EL (cell line): ENCODE measurements at places on chromosomes 5 and 9.

GRCh38 chr5:172754596-172755356 is 16.2 kb downstream of the DUSP1 start:
- DNase-seq, result no peak

DNA sequence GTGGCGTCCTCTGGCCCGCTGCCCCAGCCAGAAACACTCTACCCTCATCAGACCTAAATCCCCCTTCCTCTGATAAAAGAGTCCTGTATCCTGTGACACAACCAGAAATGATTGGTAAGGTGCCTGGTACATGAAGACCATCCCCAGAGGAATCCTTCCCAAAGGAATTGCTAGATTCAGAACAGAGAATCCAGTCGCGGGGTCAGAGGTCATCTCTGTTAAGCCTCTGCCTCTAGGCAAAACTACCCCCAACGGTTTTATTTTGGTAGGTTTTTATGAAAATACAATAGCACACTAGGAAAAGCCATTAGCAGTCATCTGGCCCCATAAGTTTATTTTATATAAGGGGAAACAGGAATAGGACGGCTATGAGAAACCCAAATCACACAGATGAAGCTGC is 102.4 kb upstream of the HAND1 start:
- no peak for DNase-seq

GRCh38 chr9:26125693-26126092 is 447.4 kb upstream of the TUSC1 start:
- DNase-seq, result no peak

DNA sequence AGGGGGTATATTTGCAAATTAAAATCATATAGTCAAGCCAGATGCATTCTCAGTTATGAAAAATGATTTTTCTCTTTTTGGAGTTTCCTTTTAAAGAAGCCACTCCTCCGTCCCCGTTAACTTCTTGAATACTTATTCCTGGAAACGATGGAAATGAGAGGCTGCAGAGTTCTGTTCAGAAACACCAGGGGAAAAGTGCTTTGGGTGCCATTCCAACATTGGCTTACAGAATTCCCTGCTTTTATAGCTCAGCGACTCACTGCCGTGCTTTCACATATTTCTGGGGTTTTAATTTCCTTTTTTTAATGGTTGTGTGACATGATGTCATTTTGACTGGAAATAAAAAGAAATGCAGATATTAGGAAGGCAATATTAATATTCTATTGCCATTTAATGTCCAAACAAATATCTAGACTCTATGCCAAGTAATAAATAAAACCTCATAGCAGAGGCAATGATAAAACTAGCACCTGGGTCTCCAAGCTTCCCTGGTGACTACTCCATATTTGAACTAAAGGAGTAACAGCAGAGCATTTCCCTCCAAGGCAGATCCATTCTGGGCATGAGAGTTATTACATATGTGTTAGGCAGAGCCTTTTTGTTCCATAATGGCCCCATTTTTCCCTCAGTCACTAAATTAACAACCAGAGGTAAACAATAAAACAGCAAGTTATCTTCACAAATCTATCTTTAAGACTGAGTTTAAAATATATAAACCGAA is 363.4 kb downstream of the EBF1 start:
- no peak for DNase-seq

GRCh38 chr9:78958892-78959291 is 612.9 kb upstream of the TLE4 start:
- DNase-seq, result no peak

GRCh38 chr5:54062958-54063357 is 247.4 kb downstream of the ARL15 start:
- peak; percentile 91 for DNase-seq

GRCh38 chr5:77065256-77065655 is 21.8 kb downstream of the ZBED3 start:
- no peak for DNase-seq

DNA sequence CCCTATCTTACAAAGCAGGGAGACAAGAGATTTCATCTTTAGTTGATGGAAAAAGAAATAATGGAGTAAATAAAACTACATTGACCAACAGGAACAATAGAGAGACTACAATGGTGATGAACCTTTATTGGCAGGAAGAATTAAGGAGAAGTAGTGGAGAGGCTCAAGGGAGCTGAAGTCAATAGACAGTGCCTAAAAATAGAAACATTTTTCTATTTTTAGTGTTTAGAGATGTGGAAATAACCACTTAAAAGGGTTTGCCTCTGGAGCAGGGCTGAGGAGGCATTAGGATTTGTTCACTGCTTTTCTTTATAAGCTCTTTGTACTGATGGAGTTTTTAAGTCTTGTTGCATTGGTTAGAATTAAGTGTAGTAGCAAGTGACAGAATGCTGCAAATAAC is 98.4 kb upstream of the ERCC6L2 start:
- DNase-seq, result no peak

DNA sequence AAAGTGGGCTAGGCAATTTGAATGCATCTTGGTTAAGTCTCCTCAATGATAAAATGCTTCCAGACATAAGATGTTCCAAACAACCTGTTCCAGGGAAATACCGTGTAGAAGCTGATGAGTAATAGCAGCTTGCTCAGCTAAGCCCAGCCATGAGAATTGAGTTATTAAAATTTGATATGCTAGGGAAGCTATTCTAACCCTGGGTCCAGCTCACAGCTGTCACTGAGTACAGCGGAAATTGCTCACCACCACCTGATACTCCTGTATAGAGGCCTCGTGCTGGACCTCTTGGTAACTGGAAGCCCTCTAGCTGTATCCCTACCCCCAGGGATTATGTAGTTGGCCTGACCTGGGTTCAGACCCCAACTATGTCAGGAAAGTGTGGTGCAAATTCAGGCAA is 521.3 kb upstream of the TRPC7 start:
- DNase-seq, result no peak

DNA sequence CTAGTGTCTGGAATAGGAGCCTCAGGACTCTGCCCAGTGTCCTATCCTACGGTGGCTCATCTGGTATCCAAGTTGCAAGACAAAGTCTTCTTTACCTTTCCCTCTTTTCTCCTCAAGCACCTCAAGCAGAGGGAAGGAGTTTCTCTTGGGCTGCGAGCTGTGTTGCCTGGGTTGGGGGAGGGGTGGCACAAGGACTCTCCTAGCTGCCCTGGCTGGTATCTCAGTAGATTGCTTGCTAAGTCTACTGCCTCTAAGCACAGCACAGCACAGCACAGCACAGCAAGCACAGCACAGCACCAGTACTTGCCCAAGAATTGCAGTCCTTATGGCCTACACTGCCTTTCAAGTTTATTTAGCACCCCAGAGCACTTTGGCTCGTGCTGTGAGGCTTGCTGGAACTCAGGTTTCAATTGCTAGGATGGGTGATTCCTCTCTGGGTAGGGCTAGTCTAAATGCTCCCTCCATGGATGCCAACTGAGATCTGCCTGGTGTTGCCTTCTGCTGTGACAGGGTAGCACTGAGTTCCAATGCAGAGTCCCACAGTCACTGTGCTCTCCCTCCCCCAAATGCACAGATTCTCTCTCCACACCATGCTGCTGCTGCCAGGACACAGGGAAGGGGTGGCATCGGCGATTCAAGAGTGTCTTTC is 213.1 kb upstream of the POU5F2 start:
- no peak for DNase-seq

GRCh38 chr5:59249726-59250125 is 643.8 kb downstream of the PDE4D start:
- no peak for DNase-seq

GRCh38 chr9:133830711-133831110 is 92.6 kb upstream of the SARDH start:
- DNase-seq, result no peak

DNA sequence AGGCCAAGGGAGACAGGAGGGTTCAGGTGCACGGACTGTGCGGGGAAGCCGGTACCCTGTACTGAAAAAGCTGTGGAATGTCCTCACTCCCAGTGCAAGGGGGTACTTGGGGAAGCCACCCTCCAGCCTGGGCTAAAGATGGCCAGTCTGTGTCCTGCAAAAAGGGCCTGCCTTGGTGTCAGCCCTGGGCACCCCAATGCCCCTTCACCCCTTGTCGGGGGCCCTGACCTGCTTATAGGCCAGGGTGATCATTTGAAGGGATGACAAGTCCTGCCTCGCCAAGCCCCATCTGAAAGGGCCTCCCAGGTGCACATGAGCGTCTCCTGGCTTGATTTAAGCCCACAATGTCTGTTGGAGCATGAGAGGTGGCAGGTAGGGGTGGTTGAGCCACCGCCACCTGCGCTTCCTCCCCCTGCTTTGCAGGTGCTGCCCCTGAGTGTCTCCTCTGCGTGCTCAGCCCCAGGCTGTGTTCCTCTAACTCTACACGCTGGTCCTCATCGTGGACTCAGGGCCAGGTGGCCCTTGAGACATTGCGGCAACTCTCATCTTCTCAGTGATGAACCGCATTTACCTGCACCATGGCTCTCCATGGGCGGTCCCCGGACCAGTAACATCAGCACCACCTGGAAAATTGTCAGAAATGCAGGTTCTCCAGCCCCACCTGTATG is 97.0 kb downstream of the ANKRD33B start:
- DNase-seq, result no peak

DNA sequence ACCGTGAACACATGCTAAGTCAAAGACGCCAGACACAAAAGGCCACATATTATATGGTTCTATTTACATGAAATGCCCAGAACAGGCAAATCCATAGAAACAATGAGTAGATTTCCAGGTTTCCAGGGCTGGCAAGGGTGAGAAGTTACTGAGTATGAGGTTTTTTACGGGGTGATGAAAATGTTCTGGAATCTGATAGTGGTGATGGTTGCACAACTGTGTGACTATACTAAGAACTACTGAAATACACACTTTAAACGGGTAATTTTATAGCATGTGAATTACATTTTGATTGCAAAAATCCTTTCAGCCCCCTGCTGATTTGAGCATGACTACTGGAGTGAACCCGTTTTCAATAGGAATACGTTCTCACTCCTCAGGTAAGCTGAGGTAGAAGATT is 46.7 kb upstream of the TBC1D9B start:
- peak; percentile 20 for DNase-seq

GRCh38 chr9:121294866-121295661 is 27.1 kb downstream of the GSN start:
- DNase-seq, result no peak

- no peak for DNase-seq
Observed at GRCh38 chr9:99116003-99116411, 11.1 kb downstream of the TGFBR1 start.

- DNase-seq, result no peak
Observed at GRCh38 chr5:18720002-18720401, 1085.7 kb downstream of the TAF11L14 start.
